ENCODE measurements at places on chromosomes 6 and 20. TPM values are rescaled to one million over a fixed set of nuclear protein-coding genes. Genes with fewer than 3 reads are reported as not detected.

FOXS1 gene
- polyA plus RNA-seq, result 0.96 TPM

COL9A1 gene
- 5.2 TPM for polyA plus RNA-seq

TINAG gene
- polyA plus RNA-seq, result 23.7 TPM

GCNT2 gene
- 40.0 TPM for polyA plus RNA-seq

SGK2 gene
- 21.9 TPM for polyA plus RNA-seq

All from large intestine (tissue), 12 donors.